NCI-H510A (cell line): ENCODE measurements at places on chromosomes 13 and 19.

DNA sequence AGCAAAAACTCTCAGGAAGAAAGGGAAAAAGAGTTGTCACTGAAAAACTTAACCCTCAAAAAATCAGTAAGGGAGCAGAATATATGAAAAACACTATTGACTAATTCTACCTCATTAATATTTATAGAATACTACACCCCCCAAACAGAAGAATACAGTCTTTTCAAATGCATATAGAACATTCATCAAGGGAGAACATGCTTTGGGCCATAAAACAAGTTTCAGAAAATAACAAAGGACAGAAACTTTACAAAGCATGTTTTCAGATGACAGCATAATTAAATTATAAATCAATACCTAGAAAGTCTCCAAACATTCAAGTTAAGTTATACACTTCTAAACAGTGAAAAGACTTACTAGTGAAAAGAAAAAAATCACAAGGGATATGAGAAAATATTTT is 30.5 kb downstream of the SOHLH2 start:
- no peak for DNase-seq

DNA sequence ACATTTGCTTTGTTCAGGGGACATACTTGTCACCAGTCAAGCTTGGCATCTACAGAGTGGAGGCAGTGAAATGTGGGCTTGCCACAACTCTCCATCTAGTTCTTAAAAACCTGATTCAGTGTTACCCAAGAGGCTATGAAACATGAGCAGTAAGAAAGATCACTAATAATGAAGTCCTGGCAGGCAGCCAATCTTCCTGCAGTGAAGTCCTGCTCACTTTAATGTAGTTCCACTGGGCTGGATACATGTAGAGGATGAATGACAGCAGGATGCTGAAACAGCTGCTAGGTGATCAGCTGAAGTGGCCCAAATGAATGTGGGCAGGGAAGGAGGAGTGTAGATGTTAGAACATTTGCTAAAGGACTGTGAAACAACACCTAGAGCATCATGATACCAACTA is 1213.1 kb downstream of the OLFM4 start:
- DNase-seq, result peak; percentile 80

DNA sequence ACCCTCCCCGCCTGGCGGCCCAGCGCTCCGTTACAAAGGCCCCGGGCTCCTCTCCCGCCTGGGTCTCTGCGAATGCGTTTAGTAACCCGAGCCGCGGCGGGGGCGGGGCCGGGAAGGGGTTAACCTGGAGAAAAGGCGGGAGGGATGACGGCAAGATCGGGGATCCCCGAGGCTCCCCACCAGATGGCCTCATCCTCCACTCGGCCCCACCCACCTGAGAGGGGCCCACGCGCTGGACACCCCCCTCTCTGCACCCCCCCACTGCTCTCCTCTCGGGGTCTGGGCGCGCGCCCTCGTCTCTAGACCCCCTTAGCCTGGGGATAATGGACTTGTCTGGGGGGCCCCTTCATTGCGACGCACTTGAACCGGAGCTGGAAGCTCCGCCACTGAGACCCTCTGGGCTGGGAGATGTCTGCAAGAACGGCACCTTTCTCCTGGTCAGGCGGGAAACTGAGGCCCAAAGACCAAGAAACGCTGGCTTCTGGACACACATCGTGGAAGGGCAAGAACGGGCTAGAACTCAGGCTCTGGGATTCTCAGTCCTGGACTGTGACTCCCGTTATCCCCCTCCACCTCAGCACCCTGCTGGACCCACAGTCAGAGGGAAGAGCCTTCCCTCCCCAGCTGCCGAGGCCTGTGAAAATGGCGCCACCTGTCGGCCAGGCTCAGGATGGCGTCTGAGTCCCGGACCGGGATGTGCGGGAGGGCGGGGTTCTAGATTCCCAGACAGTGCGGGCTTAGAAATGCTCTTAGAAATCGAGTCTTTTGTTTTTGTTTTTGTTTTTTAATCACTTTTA is 2.9 kb upstream of the LTBP4 start:
- peak; percentile 70 for DNase-seq

DNA sequence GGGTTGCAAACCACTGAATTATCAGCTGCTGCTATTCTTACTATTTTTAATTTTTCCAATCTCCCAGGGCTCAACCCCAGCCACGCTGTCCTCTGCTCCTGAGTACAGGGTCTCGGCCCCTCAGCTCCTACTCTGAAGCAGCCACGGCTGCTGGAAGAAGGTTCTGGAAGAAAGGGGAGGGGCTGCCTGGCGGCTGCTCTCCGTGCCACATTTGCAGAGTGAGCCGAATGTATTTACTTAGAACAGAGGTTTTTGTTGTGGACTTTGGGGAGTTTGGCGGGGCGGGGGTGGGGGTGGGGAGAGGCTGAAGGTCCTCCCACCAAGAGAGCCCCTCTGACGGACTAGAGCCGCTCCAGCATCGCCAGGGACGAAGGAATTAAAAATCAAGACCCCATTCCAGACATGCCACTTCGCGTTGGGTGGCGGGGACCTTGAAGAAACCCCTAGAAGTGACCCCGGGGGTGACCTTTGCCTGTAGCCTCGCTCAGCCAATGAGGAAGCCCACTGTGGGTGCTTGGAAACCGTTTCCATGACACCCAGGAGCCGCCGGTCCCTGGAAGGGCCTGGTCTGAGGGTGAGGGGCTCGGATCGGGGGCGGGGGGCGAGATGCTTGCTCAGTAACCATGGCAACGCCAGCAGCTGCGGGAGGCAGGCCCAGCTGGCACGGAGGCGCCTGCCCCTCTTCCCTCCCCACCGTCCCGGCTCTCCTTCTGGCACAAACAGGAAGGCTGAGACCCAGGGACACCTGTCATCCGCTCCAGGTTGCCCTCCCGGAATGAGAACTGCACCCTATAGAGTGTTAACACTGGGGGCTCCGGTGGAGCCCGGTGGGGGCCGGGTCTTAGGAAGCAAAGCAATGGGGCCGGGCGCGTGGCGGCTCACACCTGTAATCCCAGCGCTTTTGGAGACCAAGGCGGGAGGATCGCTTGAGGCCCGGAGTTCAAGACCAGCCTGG is 54.2 kb upstream of the PTPRS start:
- no peak for DNase-seq

DNA sequence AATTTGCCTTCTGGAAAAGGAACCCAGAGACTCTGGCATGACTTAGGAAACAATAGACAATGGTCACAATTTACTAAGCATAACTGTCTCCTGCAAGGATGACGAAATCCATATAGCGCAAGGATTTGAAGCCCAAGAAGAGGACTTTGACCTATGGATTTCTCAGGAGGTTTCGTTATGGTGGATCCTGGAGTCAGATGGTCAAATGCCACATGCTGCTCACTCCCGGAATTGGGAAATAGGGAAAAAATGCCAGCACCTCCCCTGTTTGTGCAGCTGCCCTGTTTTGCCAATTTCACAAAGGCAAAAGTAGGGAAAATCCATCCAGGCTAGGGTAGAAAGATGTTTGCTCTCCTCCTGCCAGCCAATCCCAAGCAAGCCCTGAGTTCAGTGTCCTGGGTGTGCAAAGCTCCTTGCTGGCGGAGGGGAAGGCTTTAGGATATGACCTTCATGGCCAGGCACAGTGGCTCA is 23.4 kb downstream of the RDH8 start:
- no peak for DNase-seq

- DNase-seq, result no peak
Observed at GRCh38 chr13:66661336-66661735, 568.8 kb downstream of the PCDH9 start.

- no peak for DNase-seq
Observed at GRCh38 chr13:33490461-33491327, 205.1 kb upstream of the STARD13 start.

- no peak for DNase-seq
Observed at GRCh38 chr13:41458761-41459431, 1.5 kb downstream of the RGCC start.

DNA sequence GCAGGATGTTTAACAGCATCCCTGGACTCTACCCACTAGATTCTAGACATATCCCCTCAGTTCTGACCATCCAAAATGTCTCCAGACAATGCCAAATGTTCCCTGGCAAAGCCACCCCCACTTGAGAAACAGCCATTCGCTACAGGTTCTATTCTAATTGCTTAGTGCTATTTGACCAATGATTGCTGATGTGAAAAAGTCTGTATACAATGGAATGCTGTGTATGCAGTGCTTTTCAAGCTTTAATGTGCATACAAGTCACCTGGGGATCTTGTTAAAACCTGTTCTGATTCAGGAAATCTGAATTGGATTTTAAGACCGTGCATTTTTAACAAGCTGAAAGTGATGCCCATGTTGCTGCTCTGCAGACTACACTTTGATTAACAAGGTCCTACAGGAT is 331.8 kb upstream of the KLF12 start:
- no peak for DNase-seq
